ENCODE measurements at places on chromosomes 7 and 10.
A peak's percentile ranks its signal among the peaks of the same experiment; 100 is the strongest.

DNA sequence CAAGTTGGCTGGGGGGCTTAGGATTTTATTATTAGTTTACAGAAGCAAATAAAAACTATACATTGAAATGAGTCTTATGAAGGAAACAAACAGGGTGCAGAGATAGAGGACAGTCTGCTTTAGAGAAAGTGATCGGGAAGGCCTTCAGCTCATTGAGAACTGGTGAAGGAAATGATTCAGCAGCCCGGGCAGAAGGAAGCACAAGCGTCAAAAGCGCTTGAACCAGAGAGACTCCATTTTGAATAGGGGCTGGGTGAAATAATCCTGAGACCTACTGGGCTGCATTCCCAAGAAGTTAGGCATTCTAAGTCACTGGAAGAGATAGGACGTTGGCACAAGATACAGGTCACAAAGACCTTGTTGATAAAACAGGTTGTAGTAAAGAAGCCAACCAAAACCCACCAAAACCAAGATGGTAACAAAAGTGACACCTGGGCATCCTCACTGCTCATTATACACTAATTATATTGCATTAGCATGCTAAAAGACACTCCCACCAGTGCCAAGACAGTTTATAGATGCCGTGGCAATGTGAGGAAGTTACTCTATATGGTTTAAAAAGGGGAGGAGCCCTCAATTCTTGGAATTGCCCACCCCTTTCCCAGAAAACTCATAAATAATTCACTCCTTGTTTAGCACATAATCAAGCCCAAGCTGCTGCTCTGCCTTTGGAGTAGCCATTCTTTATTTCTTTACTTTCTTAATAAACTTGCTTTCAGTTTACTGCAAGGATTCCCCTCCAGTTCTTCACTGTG, 83.1 kb upstream of the MPP7 start:
- no peak for DNase-seq

- no peak for DNase-seq
Measured at GRCh38 chr10:125779403-125780327, 4.0 kb upstream of the MMP21 start.

GRCh38 chr10:17084258-17084657, 45.4 kb downstream of the CUBN start:
- DNase-seq: no peak

GRCh38 chr7:158077151-158077840, 510.3 kb downstream of the PTPRN2 start:
- no peak for DNase-seq

- no peak for DNase-seq
Measured at GRCh38 chr7:8205031-8205387, 57.0 kb downstream of the ICA1 start.

DNA sequence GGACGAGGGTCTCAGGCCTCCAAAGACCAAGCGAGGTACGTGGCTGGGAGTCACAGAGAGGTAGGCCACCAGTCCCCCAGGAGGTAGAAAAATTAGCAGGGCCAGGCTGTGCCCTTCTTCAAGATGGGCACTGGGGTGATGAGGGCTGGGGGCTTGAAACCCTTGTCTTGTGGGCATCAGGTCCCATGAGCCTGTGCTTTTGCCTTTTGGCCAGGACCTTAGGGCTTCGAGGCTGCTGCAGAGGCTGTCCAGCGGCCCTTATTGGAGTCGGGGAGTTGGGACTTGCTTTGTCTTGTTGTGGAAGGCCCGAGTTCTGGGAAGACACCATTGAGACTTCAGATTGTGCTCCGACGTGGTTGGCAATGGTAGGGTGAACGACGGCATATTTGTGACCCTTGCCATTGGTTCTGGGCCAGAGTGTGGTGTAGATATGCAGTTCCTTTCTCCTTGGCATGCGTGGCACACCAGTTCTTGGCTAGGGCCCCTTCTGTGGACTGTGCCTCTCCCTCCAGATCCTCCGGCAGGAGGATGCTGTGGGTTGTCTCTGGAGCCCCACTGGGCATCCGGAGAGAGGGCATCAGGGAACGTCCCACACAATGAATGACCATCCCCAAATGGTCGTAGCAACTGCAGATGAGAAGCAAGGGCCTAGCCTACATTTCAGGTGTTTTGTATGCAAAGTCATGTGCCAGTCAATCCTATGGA, 931 bp downstream of the SH2D4B start:
- no peak for DNase-seq

DNA sequence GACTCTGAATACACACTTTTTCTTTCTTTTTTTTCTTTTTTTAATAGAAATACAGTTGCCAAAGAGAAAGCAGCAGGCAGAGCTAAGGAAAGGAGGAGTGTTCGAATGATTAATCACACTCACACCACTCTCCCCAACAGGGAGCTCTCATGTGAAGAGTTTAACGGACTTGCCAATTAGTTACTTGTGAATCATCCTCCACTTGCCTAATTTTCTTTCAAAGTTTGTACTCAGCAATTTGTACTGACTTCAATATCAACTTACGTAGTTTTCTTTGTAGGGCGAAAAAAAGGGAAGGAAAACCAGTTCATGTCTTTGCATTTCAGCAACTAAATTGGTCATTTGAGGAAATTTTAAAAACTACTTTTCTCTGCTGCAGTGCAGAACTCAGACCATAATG, 109.2 kb downstream of the PIP4K2A start:
- peak; percentile 23 for DNase-seq

DNA sequence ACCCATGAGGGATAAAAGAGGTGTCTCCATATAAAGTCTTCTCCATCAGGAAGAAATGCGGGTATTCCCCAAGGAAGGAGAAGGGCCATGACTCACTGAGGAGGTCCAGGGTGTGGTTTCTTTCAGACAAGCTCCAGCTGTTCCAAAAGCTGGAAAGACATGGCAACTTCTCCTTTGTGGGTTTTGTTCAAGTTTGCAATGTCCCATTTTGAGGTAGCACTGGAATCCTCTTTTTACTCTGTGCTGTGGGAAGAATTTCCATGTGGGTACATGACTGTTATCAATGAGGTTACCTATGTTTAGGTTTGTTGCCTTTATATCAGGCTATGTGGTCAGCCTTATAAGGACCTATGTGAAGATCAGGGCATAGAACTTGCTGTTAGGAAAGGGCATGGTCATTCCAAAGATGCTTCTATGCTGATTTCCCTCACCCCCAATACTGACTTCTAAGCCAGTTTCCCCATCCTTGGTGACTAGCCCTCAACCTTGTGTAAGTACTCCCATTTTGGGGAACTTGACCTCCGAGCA, 697.5 kb downstream of the INHBA start:
- DNase-seq: peak; percentile 83

- DNase-seq: no peak
Measured at GRCh38 chr10:103969857-103970627, 3.1 kb downstream of the SLK start.

DNA sequence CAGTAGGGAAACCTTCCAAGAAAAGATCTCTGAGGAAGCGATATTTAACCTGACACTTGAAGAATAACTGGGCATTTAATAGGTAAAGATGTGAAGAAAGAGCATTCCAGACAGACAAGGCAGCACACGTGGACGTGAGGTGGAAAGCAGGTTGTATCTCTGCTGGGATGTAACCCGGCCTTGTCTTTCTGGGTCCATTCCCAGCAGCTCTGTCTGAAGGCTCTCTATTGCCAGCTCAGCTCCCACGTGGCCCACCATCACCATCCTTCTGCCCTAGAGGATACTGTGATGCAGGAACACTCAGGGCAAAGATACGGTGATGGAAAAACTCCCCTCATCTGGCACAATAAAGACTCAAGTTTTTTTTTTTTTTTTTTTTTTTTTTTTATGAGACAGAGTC, 137.7 kb downstream of the RSU1 start:
- DNase-seq: no peak

GRCh38 chr7:144671429-144671828, 164.4 kb downstream of the TPK1 start:
- DNase-seq: no peak

DNA sequence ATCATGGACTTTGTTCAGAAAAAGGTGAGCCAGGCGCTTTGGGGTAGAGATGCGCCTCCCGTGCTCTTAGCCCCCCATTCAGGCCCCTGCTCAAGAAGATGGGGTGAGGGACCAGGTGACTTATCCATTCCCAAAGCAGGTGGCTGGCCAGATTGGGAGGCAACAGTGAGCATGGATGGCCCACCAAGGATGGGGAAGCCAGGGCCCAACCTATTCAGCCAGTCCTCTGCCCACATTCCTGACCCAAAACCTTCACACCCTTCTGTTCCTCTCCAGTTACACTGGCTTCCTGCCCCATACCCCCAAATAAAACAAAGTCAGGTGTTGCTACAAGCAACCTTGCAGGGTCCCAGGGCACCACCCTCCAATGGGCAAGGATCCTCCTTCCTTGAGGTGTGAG, 44.4 kb downstream of the TSPAN15 start:
- no peak for DNase-seq

DNA sequence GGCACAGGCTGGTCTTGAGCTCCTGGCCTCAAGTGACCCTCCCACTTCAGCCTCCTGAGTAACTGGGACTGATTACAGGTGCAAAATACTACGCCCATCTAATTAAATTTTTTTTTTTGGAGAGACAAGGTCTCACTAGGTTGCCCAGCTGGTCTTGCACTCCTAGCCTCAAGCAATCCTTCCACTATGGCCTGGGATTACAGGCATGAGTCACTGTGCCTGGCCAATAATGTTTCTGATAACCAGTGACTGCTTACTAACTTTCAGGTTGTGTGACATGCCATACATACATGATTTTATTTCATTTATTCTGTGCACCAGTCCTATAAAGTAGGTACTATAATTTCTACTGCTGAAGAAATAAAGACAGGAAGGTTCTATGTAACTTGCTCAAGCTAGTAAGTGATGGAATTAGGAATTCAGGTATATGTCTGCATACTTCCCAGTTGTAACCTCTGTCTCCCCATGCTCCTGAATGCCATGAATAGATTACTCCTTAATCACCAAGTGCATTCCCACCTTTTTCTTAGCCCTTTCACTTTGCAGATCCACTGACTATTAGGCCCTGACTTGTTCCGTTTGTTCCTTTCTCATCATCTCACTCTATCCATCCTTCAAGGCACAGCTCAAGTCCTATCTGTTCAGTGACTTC, 28.1 kb downstream of the MCU start:
- peak; percentile 24 for DNase-seq

GRCh38 chr10:120948889-120949608, 97.9 kb downstream of the WDR11 start:
- DNase-seq: peak; percentile 56

All from HT1080 (cell line).